Stimulated activated effector memory CD8-positive, alpha-beta T cell treated with anti-CD3 and anti-CD28 coated beads, Interleukin-12 subunit alpha, Interleukin-12 subunit beta, amount 100 ng/mL, for 72 hours (primary cell): ENCODE measurements at places on chromosomes 1 and 21.

GRCh38 chr1:14733048-14733778, 134.7 kb downstream of the KAZN start:
- no peak for DNase-seq

GRCh38 chr1:154145986-154146385, 8.9 kb downstream of the NUP210L start:
- DNase-seq, result no peak

DNA sequence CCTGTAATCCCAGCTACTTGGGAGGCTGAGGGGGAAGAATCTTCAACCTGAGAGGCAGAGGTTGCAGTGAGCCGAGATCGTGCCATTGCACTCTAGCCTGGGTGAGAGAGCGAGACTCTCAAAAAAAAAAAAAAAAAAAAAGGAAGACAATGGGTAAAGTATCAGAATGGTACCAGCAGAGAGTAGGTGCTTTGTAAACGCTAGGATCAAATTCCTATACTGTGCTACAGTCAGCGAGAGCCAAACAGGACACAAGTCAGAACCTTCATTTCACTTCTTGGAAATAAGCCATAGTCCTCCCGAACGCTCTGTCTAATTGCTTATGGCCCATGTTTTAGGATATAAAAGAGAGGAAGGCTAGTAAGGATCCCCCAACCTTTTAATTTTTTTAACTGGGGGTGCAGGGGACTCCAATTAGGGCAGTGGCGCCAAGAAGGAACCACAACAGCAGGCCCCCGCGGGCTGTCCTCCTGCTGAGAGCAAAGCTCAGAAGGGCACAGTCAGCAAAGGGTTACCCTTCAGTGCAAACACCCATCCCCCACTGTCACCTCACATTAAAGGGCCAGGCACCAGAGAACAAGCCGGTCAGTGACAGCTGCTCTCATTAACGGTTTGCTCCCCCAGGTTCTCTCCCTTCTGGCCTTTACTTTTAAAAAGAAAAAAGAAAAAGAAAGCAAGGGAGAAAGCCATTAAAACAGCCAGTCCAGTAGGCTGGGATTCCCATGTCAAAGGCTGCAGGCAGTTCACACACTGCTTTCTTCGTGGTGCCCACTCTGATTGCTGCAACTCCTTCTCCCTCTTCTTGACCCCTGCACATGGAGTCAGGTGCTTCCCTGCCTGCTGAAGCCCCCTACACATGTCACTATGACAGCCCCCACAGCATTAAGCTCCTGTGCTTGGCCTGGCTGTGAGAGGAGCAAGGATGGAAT, 69.4 kb downstream of the PLPP3 start:
- DNase-seq, result no peak

GRCh38 chr1:174704300-174704699, 256.5 kb downstream of the GPR52 start:
- DNase-seq, result no peak

DNA sequence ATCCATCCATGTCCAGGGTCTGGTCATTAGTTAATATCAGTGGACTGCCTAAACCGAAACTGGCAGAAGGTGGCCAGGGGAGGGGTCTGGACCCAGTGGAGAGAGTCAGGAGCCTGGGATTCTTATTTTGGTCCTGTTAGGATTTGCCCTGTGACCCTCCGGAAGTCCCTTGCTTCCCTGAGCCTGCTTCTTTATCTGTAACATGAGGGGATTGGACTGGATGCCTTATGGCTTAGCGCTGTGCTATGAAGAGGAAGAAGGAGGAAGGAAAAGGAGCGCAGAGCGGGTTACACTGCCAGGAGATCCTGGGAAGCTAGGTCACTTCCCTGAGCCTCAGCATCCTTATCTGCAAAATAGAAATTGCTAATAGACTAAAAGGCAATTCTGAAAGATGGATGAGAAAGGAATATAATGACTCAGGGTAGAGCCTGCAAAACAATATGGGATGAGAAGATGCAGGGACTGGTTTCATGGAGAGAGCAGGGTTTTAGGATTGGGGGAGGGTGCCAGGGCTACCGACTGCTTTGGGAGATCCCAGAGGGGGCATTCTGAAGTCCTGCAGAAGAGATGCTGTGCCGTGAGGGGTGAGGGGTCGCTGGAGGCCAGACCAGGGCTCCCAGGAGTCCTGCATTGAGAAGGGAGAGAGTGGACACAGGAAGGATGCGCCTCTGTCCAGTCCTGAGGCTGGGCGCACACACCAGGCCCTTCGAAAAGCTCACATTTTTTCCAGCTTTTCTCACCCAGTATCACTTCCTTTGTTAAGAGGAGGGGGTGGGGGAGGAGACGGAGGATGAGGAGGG, 460 bp upstream of the ADORA1 start:
- no peak for DNase-seq
